ENCODE measurements at places on chromosomes 1 and 21.

GRCh38 chr1:157562515-157562914 lies 10.2 kb upstream of the FCRL5 start:
- no peak for DNase-seq

DNA sequence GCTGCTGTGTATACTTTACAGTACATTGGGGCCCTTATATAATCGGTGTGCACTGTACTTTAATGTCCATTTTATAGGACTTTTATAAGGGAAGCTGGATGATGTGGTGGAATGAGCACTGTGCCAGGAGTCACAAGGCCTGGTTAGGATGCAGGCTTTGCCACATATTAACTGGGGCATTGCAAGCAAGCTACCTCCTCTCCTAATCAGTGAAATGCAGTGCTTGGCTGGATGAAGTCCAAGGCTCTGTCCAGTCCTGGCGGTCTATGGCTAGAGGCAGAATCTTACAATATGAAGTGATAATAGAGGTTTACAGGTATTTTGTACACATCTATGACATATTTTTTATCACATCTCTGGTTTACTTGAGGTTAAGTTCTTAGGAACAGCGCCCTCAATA lies 1.7 kb upstream of the PKP1 start:
- DNase-seq: no peak

DNA sequence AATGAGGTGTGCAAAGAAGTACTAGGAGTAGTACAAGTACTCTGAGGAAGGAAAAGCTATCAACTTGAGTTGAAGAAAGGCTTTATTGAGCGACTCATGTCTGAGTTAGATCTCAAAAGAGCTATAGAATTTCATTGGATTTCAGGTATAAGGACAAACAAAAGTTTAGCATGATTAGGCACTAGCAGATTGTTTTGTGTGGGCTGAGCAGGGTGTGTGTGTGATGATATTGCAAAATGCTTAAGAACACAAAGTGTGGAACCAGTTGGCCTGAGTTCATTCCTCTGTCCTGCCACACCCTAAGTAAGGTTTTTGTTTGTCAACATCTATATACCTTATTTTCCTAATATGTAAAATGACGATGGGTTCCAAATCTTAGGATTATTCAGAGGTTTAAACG lies 158.9 kb downstream of the KCNK2 start:
- DNase-seq: no peak

DNA sequence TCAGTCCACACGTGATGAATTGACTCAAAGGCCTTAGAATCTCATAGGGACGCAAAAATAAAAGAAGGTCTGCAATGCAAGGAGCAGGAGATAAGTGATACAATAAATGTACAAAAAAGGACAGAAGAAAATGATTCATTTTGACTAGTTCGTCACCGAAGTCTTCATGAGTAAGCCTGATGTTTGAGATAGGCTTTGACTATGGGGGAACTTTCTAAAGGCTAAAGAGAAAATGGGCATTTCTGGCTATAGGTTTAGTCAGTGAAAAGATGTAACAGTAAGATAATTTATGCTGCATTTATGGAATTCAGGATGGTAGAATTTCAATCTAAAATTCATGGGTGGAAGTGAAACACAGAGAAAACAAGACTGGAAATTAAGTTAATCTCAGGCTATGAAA lies 163.0 kb downstream of the ADGRL4 start:
- DNase-seq: no peak

DNA sequence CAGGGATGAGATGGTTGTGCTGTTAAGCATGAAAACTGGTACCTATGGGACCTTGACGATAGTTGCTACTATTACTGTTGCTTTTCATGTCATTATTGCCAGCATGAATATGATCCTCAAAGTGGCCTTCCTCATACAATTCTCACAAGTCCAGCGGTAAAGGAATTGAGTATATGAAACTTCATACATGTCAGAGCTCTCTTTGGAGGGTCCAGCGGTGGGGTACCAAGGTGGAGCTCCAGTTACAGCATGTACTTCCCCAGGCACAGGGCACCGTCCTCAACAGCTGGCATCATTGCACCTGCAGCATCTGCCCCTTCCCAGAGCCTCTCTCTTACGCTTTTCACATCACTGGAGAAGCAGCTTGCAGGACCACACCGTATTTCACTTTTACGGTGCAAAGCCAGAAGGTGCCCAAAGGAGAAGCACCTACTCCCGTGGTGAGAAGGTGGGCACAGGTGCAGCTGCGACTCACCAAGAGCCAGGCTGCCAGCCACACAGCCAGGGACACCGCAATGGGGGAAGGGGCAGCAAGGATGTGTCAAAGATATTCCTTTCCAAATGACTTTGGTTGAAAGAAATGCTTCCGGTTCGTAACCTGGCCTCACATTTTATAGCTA lies 166.4 kb upstream of the IRF2BP2 start:
- DNase-seq: no peak

DNA sequence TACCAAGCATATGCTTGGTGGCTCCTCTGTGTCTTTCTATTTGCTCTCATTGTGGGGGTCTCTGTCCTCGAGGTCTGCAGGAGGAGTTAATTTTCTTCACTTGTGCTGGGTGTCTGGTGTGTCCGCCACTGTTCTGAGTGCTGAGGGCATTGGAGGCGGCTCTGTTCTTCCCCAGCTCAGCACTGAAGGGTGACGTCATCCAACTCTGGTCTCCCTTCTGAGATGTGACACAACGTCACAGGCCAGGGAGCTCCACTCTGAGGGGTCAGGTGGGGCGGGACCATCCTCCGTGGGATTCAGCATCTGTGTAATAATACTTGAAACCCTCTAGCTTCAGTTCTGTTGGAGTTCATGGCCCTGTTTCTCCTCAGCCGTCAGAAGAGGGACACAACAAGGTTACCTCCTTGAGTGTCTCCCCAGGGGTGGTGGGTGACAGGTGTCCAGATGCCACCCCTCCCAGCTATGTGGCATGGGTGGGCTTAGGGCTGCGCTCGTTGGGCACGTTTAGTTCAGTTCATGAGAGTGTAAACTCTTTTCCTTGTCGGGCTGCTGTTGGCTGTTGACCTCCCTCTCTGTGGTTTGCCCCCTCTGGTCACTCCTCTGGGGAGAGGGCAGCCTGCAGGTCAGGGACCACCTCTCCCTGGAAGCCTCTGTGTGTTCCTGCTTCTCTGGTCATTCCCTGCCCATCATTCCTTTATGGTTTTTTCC lies 3.1 kb downstream of the IBA57 start:
- no peak for DNase-seq

- DNase-seq: no peak
Observed at GRCh38 chr1:41499591-41499990, 15.1 kb upstream of the EDN2 start.

DNA sequence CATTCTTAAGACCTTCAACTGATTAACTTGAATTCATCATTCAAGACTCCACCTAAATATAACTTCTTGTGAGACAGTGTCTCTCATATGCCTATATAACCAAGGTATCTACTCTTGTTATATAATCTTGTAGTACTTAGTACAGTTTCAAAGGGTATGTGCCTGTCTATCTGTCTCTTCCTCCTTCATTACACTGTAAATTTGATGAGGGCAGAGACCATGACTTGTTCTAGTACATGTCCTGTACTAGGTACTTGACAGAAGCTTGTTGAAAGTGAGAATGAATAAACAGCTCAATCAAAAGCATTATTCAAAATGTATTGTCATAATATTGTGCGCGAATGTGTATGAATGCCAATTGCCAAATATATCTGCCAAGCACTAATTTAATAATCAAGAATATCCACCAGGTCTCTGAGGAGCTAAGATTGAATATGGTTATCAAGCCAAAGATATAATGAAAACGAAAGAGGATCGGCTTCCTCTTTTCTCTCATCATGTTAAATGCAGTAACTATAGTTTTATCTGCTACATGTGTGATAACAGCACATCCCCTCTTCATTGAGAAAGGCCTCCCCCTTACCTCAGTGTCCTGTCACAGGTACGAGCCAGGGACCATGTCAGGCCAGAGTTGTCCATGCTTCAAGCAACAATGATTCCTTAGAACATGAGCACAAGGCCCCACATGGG lies 117.3 kb downstream of the UCHL5 start:
- no peak for DNase-seq

GRCh38 chr1:46747683-46748288 lies 28.9 kb upstream of the EFCAB14 start:
- DNase-seq: no peak

DNA sequence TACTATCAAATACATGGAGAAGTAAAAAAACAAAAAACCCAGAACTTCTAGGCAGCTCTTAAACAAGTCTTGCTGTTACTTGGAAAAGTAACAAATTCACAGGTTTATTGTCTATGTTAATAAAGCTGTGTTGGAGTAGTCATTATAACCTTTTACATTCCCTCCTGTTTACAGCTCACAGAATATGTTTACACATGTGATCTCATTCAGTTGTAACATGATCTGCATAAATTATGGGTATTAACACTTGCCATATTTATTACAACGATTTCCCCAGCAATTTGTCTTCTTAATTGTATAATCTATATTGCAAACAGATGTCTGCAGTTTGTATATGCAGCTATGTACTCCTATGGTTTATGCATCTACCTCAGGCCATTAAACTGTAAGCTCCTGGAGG lies 28.6 kb downstream of the ERG start:
- no peak for DNase-seq

GRCh38 chr1:107247679-107248078 lies 106.8 kb downstream of the NTNG1 start:
- no peak for DNase-seq

- DNase-seq: no peak
Observed at GRCh38 chr1:32754317-32755097, 51.9 kb upstream of the SYNC start.
